Stomach (tissue), 19 donors: ENCODE measurements at places on chromosomes 7 and 10. TPM values are rescaled to one million over a fixed set of nuclear protein-coding genes. Genes with fewer than 3 reads are reported as not detected.

PRSS37 gene
- total RNA-seq: not detected

CPXM2 gene
- 33.5 TPM for total RNA-seq

FLNC gene
- total RNA-seq: 30.9 TPM

CYP26C1 gene
- not detected for total RNA-seq

RPA3 gene
- total RNA-seq: 6.7 TPM

GIMAP2 gene
- not detected for total RNA-seq

CRHR2 gene
- not detected for total RNA-seq

PTPN20 gene
- total RNA-seq: 2.8 TPM

PIP4K2A gene
- 18.3 TPM for total RNA-seq

- no peak overlapping the region for H3K4me3 ChIP-seq
- peak; percentile 16 for DNase-seq
- H3K27ac ChIP-seq: no peak overlapping the region
- H3K27me3 ChIP-seq: no peaks in the 10 kb centered on the region
- no peaks in the 10 kb centered on the region for H3K4me1 ChIP-seq
These were observed 127.2 kb upstream of the CDK6 start for GRCh38 chr7:92963566-92963965.

GRCh38 chr7:2732959-2733584, 45.1 kb downstream of the AMZ1 start:
- no peak overlapping the region for H3K4me3 ChIP-seq
- peak overlapping the region; percentile 57 for H3K27ac ChIP-seq
- DNase-seq: peak; percentile 74
- peaks cover 62% of the 10 kb centered on the region for H3K4me1 ChIP-seq
- H3K27me3 ChIP-seq: no peaks in the 10 kb centered on the region
- no peaks in the 10 kb centered on the region for H3K36me3 ChIP-seq

DNA sequence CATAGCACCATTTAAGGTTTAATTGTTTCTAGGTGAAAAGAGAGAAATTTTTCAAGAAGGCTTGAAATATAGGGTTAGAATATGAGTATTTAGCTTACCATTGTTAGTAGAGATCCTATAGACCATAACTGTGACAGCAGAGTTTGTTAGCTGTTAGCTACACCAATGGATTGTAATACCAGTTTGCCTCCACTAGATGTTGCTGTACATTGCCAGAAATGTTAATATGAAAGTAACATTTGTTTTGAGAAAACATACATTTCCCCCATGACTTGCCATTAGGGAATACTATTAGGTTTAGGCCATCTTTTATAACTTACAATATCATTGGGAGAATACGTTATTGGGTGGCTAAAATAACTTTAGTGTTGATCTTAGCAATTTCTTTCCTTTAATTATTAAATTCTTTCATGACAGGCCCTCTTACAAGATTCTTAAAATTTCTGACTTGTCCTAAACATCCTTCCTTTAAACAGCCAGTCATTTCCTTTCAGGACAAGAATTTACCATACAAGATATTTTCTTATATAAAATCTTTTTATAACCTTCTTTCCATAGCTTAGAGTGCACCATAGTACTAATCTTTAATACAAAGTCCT, 39.5 kb downstream of the ZNF117 start:
- H3K27me3 ChIP-seq: no peaks in the 10 kb centered on the region
- no peaks in the 10 kb centered on the region for H3K36me3 ChIP-seq
- H3K27ac ChIP-seq: no peak overlapping the region
- no peak for DNase-seq

DNA sequence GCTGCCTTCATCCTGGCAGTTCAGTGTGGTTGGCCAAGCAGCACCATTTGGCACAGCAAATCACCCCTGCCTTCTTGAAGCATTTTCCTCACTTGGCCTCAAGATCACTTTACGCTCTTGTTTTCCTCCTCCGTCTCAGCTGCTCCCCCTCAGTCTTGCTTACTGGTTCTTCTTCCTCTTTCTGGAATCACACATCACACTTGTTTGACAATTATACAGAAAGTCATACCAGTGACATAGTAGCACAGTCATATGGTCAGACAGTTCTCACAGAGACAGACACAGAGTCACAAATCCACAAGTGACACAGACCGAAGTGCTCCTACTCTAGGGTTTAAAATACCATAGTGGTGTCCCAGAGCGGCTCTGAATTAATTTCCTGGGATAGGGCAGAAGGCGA, 43.8 kb upstream of the ARL4A start:
- no peaks in the 10 kb centered on the region for H3K27me3 ChIP-seq
- peaks cover 24% of the 10 kb centered on the region for H3K4me1 ChIP-seq
- no peak for DNase-seq
- H3K36me3 ChIP-seq: no peaks in the 10 kb centered on the region
- no peak overlapping the region for H3K4me3 ChIP-seq
- H3K27ac ChIP-seq: no peak overlapping the region

- no peaks in the 10 kb centered on the region for H3K27me3 ChIP-seq
- DNase-seq: no peak
- no peaks in the 10 kb centered on the region for H3K36me3 ChIP-seq
- H3K27ac ChIP-seq: no peak overlapping the region
- no peaks in the 10 kb centered on the region for H3K4me1 ChIP-seq
These were observed 266.0 kb downstream of the GRID1 start for GRCh38 chr10:86100581-86101061.

DNA sequence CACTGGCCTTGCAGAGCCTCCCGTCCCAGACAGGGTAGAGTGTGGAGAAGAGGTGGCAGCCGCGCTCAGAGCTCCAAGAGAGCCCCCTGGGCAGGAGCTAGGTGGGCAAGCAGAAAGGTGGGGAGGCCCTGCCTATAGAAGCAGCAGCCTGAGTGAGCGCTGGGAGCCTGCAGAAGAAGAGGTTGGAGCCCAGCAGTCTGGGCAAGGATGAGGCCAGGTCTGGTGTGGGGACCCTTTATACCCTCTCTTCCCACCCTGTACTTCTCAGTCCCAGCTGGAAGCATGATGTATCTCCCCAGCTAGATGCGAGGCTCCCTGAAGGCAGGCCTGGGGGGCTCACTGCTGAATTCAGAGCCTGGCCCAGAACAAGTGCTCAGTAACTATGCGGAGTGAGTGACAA, 44.5 kb upstream of the ZMIZ1 start:
- H3K4me1 ChIP-seq: peaks cover 8% of the 10 kb centered on the region
- H3K36me3 ChIP-seq: no peaks in the 10 kb centered on the region
- no peak for DNase-seq

DNA sequence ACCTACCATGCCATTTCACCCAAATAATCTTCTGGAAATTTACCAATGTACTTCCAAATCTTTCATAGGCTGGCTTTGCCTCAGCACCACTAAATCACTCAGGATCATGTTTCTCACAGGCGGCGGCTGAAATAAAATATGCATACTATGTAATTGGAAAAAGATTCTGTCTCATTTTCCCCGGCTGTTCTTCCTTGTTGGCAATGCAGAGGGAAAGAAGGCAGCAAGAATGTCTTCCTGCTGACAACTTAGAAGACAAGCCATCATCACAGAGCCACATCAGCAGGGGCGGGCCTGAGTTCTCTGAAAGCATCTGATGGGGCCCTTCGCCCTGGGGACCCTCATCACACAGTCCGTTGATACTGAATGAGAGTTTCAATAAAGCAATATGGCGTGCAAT, 39.2 kb upstream of the COL1A2 start:
- no peak overlapping the region for H3K27ac ChIP-seq
- H3K36me3 ChIP-seq: no peaks in the 10 kb centered on the region
- H3K4me3 ChIP-seq: no peak overlapping the region

- no peak for DNase-seq
- no peak overlapping the region for H3K4me3 ChIP-seq
These were observed 89.9 kb downstream of the RNF216 start for GRCh38 chr7:5691606-5692005.

DNA sequence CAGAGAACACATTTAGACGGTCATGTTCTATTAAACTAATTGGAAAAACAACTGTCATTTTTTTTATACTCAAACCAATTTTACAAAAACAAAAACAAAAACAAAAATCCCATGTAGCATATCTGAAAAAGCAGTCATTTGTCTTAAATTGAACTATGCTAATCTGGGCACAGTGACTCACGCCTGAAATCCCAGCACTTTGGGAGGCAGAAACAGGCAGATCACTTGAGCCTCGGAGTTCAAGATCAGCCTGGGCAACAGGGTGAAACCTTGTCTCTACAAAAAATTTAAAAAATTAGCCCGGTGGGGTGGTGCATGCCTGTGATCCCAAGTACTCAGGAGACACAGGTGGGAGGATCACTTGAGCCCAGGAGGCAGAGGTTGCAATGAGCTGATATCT, 253.4 kb downstream of the DOCK4 start:
- no peaks in the 10 kb centered on the region for H3K36me3 ChIP-seq
- no peaks in the 10 kb centered on the region for H3K27me3 ChIP-seq
- H3K27ac ChIP-seq: no peak overlapping the region
- no peak for DNase-seq
- H3K4me3 ChIP-seq: no peak overlapping the region

DNA sequence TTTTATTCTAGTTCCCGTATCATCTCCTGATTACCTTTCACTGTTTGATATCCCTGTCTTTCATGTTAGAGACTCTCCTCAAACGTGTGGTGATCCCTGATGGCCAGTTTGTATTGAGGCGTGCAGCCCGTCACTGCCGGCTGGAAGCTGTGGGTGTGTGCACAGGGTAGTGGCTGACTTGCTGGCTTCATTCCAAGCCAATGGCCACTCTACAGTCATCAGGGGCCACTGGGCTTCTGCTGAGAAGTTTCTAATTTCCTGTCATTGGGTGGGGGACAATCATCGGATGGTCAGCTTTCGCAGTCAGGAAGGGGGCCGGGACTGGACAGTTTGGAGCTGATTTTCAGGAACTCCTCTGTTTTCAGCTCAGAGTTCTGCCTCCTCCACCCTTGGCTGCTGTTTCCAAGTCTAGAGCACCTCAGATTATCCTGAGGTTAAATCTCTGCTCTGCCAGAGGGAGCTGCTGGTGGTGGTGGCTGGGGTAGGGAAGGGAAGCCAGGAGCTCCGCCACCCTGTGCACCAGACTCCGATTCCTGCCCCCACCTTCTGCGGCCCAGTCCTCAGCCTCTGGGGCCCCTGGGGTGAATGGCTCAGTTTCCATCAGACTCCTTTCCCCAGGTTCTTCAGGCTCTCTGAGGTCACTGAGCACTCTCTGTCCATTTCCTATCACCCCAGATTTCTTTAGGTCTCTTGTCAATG, 34.9 kb downstream of the BAIAP2L1 start:
- no peak overlapping the region for H3K4me3 ChIP-seq
- DNase-seq: peak; percentile 73
- H3K27me3 ChIP-seq: no peaks in the 10 kb centered on the region
- H3K27ac ChIP-seq: peak overlapping the region; percentile 81
- peaks cover 38% of the 10 kb centered on the region for H3K4me1 ChIP-seq

- H3K36me3 ChIP-seq: no peaks in the 10 kb centered on the region
- DNase-seq: no peak
- H3K27me3 ChIP-seq: no peaks in the 10 kb centered on the region
- no peaks in the 10 kb centered on the region for H3K4me1 ChIP-seq
- H3K27ac ChIP-seq: no peak overlapping the region
- no peak overlapping the region for H3K4me3 ChIP-seq
These were observed 347.2 kb upstream of the TPK1 start for GRCh38 chr7:145183069-145183468.

DNA sequence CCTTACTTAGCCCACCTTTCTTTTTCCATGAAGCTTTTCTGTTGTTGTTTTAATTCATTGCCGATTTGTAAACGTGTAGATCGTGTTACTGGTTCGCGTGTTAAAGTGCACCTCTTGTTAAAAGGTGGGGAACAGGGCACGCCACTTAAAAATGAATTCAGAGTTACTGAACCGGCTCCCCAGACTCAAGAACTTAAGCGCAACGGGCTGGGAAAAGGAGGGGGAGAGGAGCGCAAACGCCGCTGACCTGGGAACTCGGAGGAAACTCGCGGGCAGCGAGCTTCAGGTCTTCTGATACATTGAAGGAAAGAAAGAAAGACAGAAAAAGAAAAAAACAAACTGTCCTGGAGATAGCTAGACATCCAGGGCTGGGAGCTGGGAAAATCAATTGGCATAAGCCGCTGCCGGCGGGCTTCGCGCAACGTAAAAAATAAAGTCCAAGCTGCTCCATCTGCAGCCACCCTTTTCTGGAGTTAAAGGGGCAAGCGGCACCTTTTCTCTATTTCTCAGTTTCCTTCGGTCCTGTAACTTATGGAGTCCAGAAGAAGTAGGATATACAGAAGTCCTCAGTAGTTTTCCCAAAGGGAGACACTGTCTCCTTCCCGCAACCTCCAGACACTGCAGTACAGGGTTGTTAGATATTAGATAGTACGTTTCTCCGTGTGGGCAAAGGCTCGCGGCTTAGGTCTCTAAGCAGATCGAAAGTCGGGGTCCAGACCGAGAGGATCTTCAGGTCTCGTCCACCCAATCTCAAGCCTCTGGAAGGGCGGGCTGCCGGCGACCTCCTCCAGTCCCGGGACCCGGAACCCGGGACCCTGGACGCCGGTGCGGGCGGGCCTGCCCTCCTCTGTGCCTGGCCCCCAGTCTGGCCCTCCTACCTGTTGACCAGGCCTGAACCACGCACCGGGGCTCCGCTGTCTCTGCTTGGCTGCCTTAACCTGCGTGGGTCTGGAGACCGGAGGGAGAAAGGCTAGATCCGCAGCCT, 1.8 kb upstream of the DLX6 start:
- no peak overlapping the region for H3K27ac ChIP-seq
- peaks cover 46% of the 10 kb centered on the region for H3K27me3 ChIP-seq
- no peak overlapping the region for H3K4me3 ChIP-seq
- H3K36me3 ChIP-seq: no peaks in the 10 kb centered on the region
- H3K4me1 ChIP-seq: peaks cover 29% of the 10 kb centered on the region

DNA sequence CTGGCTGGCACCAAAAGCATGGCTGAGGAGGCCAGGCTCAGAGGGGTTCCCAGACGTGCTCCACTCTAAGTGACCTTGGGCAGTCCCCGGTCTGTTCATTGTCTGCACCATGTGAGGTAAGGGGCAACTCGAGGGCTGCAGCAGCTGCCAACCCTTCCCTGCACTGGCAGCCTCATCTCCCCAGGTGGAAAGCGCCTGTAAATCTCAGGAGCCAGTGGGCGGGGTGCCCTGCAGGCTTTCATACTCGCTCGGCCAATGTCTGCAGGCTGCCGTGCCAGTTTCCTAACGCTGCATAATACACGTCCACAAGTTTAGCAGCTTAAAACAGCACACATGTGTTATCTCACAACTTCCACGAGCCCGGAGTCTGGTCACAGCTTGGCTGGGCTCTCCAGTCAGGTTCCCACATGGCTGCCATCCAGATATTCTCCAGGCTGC, 12.6 kb upstream of the GDF10 start:
- H3K4me3 ChIP-seq: no peak overlapping the region
- no peaks in the 10 kb centered on the region for H3K4me1 ChIP-seq
- no peaks in the 10 kb centered on the region for H3K36me3 ChIP-seq
- peak; percentile 51 for DNase-seq
- no peak overlapping the region for H3K27ac ChIP-seq

DNA sequence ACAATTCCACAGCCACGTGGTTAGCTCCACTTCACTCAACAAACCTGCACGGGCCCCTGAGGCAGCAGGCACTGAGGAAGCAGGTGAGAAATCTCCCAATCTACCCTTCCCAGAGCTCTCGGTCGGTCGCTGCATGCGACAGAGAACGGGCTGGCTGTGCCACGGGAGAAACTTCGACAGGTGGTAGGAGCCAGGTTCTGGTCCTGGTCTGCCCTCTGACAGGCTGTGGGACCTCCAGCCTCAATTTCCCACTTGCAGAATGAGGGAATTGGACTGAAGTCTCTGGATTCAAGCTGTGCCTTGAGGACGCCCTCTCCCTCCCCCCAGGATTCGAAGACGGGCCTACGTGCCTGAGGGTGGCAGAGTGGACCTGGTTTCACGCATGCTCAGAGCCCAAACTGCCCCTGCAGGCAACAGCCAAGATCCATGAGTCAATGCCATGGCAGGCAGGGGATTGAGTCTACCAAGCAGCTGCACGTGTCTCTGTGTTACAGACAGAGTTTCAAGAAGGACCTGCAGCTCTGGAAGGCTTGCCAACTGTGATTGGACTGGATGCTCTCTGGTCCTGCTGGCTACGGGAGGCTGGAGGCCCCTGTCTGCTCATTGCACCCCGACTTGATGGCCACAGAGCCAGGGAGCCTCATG, 215.0 kb downstream of the USP6NL start:
- no peak overlapping the region for H3K27ac ChIP-seq
- no peaks in the 10 kb centered on the region for H3K36me3 ChIP-seq
- H3K4me3 ChIP-seq: no peak overlapping the region
